ENCODE measurements at places on chromosomes 13 and 19.
A peak's percentile ranks its signal among the peaks of the same experiment; 100 is the strongest.

DNA sequence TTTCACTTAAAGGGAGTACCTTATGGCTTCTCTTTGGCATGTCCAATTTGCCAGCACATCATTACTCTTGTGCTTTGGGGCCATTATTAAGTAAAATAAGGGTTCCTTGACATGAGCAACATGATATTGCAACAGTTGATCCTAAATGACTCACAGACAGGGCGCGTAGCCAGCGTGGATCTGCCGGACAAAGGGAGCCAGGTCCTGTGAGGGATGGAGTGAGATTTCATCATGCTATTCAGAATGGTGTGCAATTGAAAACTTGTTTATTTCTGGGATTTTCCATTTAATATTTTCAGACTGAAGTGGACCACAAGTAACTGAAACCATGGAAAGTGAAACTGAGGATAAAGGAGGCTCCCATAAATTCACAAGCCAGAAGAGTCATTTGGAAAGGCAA lies 48.6 kb upstream of the WASF3 start:
- DNase-seq, result no peak

DNA sequence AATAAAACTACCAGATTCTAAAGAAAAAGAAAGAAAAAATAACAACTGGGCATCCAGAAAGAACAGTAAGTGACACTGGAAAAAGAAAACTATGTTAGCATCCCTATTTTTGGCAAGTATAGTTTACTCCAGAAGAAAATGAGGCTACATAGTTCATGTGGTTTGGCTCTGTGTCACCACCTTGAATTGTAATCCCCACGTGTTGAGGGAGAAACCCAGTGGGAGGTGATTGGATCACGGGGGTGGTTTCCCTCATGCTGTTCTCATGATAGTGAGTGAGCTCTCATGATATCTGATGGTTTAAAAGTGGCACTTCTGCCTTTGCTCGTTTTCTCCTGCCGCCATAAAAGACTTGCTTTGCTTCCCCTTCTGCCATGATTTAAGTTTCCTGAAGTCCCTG lies 76.9 kb downstream of the ITGBL1 start:
- DNase-seq, result no peak

DNA sequence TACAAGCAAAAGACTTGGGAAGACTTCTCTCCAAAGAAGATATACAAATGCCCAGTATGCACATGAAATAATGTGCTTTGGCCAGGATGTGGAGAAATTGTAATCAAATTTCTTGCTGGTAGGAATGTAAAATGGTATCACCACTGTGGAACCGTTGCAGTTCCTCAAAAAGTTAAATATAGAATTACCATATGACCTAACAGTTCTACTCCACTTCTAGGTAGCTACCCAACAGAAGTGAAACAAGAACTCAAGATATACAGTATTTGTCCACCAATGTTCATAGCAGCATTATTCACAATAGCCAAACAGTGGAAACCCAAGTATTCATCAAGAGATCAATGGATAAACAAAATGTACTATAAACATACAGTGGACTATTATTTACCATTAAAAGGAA lies 95.0 kb upstream of the KLF5 start:
- no peak for DNase-seq

GRCh38 chr19:17754634-17755442 lies 3.6 kb downstream of the FCHO1 start:
- no peak for DNase-seq

GRCh38 chr13:28047757-28048388 lies 52.5 kb downstream of the FLT3 start:
- no peak for DNase-seq

DNA sequence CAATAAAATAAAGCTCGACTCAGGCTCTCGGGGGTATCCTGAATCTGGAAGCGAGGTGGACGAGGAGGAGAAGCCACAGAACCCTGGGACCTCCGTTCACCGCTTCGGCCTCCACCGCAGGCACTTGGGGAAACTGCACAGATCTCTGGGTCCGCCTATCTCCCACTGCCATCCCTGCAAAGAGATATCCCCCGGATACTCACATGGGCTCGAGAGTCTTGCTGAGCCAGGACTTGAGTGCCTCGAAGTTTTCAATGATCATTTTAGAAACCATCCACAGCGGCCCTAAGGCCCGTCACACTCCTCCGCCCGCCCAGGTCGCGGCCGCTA lies 589 bp downstream of the RBM26 start:
- no peak for DNase-seq

DNA sequence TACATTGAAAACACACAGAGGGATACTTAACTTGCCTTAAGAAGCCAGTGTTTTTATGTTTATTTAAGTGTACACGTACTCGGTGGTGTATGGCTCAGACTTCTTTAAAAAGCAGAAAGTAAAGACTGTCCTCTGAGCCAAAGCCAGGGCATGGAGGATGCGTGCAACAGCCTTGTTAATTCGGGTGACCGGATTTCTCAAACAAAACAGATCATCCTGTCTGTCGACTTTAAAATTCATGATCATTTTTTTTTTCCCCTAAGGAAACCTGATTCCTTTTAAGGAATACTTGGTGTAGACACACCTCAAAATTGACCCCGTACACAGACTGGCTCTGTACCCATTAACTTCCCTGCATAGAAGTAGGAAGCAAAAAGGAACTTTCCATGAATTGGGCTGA lies 124.7 kb upstream of the RNF113B start:
- DNase-seq, result no peak

- DNase-seq, result no peak
Observed at GRCh38 chr19:4060621-4061177, 6.0 kb downstream of the ZBTB7A start.

- no peak for DNase-seq
Observed at GRCh38 chr13:114065926-114066774, 66.3 kb downstream of the RASA3 start.

DNA sequence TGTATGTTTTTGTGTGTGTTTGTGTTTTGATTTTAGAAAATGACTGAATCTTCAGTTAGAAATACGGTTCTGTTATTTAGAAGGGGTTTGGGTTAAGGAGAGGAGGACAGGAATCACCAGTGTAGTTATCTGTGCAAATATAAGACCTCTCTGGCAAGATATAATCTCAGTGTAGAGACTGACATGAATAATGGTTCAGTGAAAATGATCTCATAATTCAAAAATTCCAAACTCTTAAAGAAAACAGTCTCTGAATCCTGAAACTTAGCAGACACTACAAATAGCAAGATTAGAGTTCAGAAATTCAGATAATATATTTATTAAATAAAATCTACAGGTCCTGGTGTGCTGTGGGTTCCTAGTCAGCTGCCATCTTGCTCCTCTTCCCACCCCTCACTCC lies 73.5 kb downstream of the PDS5B start:
- no peak for DNase-seq

DNA sequence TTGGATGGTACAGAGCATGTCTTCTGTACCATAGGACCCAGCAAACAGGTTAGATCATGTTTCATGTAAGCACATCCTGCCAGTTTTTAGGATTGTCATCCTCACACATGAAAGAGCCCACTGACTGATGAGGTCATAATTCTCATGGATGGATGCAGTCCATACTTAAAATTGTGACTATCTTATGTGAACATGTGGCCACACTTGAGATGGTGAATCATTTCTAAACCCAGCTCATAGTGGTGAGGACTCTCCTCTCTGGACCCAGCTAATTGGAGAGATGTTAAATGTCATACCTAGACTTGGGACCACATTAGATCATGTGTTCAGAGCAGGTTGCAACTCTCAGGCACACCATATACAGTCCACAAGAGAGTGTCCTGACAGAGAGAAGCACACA lies 24.8 kb upstream of the ZNF254 start:
- no peak for DNase-seq

- DNase-seq, result no peak
Observed at GRCh38 chr13:48000559-48001113, 437 bp downstream of the SUCLA2 start.

DNA sequence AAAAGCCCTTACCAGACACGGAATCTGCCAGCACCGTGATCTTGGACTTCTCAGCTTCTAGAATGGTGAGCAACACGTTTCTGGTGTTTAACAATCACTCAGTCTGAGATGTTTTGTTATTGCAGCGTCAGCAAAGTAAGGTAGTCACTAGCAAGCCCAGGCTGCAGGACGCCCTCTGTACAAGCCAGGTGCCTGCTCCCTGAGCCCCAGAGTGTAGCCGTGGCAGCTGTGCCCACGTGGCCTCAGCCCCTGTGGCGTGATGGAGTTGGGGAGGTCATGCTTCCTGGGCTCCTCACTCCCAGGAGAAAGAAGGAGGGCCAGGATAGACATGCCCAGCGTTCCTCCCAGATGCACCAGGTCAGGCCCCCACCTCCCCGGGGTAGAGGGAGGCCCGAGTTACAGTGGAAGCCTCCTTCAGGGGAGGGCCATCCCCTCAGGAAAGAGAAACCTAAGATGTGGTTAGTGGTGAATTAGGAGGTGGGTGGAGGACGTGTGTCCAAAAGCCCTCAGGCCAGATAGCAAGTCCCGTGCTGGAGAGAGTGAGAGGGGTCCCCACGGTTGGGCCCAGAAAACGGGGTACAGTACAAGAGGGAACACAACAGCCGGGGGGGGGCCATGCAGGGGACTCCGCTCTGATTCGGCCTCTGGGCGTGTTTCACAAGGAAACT lies 169.6 kb upstream of the SOX1 start:
- DNase-seq, result no peak

DNA sequence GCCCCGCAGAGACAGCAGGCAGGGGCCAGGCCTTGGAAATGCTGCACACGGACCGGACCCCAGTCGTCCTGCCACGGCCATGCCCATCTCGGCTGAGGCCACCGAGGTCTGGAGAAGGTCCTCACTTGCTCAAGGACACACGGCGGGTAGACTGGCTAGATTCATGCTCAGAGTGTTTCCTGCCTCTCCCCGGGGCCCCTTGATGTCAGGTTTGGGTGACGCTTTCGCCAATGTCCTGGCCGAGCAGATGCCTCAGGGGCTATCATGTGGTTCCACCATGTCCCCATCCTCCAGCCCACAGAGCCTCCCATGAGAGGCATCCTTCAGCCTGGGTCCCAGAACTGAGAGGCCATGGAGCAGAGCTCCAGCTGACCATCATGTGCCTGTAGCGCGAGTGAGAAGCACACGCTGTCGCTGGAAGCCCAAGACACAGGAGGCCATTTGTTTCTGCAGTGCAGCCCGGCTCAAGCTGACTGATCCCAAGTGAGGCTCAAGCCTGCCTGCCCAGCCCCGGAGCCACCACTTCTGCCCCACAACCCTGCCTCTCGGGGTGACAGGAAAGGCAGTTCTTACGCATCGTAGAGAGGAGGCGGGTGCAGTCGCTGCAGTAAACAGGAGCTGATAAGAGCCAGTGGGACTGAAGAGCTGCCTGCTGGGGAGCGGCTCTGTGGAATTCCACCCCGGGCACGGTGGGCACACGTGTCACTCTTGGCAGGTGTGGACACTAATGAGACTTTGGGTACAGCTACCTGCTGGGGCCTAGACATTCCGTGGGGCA lies 53.9 kb upstream of the GAS6 start:
- DNase-seq, result no peak

- no peak for DNase-seq
Observed at GRCh38 chr13:97403893-97404750, 29.8 kb upstream of the RAP2A start.

DNA sequence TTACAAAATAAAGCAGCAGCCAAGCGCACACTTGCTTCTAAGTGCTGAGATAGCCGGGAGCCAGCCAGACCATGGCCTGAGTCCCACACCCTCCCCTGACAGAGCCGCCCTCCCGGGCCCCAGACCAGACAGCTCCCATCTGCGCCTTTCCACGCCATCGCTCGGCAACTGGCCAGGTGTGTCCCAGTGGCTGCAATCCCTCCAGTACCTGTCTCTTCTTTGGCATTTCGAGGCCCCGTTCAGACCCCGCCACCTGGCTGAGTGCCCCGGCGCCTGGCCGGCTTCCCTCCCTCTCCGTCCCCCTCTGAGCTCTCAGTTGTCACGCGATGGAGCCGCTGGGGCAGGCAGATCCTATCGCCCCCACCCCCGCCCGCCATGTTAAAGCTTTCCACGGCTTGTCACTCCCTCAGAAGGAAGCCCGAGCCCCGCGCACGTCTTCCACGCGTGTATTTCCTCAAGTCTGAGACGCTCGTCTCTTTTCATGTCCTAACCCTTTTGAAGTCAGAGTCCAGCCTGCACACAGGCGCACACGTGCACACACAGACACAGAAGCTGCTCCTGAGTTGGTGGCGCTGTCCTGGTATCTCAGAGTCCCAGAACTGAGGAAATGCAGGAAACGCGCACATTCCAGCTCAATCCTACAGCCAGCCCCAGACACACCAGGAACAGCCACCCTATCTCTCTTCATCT lies 7.9 kb downstream of the MLLT1 start:
- no peak for DNase-seq

DNA sequence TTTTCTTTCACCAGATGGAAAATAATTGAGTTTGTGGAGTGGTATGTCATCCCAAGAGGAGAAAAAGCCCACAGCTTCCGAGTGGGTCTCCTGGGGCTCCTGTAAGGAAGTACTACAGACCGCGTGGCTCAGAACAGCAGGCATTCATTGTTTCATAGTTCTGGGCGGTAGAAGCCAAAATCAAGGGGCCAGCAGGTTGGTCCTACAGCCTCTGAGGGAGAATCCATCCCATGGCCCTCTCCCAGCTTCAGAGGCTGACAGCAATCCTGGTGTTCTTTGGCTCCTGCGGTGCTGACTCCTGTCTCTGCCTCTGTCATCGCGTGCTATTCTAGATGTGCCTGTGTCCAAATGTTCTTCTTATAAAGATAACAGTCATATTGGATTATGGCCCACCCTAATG lies 362.6 kb downstream of the FGF14 start:
- no peak for DNase-seq

GRCh38 chr19:49580264-49581006 lies at the start of gene NOSIP:
Gene NOSIP, minus strand, starts transcription at chr19:49580556. Its CDS starts 19,865 bp downstream, at chr19:49560691.
- peak; percentile 95 for DNase-seq

DNA sequence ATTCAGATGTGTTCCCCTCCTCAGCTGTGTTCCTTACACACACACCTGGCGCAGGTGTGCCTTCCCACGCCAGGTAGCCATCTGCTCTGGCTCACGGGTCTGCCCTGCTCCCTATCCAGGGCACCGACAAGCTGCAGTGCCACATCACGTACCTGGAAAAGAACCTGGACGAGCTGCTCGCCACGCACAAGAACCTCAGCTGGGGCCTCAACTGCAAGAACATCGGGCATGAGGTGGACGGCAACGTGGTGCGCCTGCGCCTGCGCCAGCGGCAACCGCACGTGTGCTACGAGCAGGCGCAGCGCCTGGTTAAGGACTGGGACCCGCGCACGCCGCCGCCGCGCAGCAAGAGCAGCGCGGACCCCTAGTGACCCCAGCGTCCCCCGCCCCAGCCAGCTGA lies 26.5 kb upstream of the CASP14 start:
- DNase-seq, result no peak

DNA sequence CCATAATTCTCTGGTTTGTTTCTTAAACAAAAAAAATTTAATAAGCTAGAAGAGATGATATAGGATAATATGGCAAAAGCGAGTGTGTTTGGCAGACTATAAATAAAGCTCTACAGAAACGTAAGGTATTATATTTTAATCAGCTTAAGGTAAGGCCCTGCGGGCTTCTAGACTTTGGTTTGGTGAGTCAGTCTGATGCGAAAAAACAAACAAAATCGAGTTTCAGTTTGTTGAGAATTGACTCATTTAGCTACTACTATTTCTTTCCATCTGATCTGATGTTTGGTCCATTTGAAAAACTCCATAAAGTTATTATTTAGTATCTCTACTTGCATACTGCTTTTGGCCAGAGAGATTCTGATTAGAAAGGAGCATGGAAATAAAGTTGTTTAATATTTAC lies 138.0 kb downstream of the MIPEP start:
- DNase-seq, result no peak

GRCh38 chr19:33734913-33735312 lies 61.8 kb upstream of the KCTD15 start:
- DNase-seq, result no peak
